ENCODE measurements at places on chromosomes 4 and X.

DNA sequence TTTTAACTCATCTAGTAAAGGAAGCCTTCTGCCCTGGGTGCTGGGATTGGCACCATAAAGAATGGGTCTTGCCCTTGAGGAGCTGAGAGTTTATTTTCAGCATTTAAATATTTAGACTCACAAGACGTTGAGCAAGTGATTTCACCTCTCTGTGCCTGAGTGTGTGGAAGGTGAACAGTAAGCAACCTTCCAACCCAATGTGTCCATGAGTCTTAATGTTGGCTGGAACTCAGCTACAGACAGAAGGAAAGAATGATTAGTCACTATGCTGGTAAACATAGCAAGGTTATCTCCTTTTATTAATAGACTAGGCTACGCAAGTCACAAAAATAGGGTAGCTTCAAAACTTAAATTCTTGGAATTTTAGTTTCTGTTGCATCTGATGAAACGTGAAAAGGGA, 277.4 kb upstream of the GATB start:
- no peak for DNase-seq

DNA sequence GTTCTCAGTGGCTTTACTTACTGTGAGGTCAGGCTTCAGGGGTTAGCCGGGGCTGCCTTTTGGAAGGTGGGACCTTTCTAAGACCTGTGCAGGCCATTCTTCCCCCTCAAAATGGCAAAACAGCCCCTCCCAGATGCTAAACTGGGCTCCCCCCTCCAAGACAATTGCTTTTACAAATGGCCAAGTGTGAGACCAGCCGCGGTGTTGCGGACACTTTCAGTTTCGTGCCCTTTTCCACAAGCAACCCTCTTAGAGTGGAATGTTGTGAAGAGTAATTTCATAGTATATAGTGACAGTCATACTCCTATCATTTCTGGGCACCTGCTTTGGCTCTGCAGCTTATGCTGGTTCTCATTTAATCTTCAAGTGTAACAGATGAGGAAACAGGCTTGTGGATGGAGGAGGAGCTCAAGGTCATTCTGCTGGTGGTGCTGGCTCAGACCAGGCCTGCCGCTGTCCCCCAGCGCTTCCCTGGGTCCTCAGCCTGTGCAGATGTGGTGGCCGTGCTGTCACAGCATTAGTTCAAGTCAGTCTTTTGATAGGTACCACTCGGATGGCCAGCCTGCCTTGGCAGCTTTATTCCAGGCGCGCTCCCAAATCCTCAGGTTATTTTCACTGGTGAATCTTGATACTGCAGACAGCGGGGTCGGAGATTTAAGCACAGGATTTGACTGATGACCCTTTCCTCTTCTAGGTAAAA, 55.0 kb upstream of the TADA2B start:
- DNase-seq: no peak

DNA sequence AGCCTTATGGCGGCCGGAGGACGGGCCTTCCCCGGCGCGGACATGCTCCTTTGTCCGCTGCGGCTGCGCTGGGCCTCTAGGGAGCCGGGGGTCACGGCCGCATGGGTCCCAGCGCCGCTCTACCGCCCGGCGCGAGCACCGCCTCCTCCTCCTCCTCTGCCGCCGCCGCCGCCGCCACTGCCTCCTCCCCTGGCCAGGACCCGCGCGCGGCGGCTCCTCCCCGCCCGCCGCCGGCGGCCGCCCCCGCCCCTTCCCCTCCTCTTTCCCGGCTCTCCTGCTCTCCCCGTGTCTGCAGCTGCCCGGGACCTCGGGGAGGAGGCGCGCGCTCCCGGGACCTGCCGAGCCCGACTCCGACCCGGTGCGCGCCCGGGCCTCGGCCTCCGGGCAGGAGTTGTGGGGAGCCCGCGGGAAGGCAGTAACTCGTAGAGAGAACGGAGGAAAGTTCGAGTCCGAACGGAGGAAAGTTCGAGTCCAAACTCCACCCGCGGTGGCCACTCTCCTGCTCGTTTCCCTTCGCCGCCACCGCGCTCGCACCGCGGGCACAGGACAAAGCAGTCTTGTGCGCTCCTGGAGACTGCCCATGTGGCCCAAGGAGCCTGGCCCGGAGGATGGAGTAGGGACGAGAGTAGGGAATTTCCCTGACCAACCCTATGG, at the start of gene ADGRA3:
Gene ADGRA3 (minus strand): TSS at position 179 of the 654 bp plus-strand sequence. CDS start 282 bp downstream, outside the sequence.
- DNase-seq: no peak

DNA sequence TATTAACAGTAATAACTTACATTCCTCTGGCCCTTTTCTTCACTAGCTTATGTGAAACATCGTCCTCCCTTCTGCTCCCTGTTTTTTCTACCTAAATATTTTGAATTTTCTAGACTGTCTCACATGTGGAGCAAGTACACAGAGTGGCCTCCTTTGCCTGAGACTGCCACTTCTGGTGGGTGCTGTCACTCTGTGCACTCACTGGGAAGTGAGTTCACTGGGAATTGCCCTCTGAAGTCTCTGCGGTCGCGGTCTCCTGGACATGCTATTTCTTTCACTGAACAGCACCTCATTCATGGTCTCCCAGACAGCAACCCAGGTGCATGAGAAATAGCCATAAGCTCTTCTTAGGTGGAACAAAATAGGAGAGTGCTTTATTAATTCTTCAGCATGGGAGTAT, 1179.7 kb upstream of the ADGRL3 start:
- DNase-seq: no peak

- DNase-seq: no peak
Measured at GRCh38 chr4:178293601-178294000, 851.4 kb upstream of the AGA start.
